GM23338 (cell line): ENCODE measurements at places on chromosomes 7 and 10. TPM values are rescaled to one million over a fixed set of nuclear protein-coding genes. Genes with fewer than 3 reads are reported as not detected.

DNA sequence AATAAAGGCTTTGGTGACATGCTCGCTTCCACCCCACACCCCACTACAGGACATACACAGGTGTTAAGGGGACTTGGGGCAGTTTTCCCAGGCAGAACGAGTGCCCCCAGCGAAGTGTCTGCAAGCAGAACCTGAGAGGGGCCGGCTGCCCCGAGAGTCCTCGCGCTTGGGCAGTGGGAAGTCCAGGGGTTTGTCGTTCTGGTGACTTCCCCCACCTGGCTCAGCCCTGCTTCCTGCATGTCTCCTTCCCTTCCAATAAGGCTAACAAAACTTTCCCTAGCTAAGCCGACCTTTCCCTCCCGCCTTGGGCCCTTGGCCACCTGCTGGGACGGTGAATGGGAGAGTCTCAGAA, 916 bp downstream of the VWA2 start:
- DNase-seq: peak; percentile 46

HSPA12A gene
- 5.2 and 6.3 TPM in 2 replicates for total RNA-seq

SLC26A3 gene
- total RNA-seq: not detected in 2 replicates

DNA sequence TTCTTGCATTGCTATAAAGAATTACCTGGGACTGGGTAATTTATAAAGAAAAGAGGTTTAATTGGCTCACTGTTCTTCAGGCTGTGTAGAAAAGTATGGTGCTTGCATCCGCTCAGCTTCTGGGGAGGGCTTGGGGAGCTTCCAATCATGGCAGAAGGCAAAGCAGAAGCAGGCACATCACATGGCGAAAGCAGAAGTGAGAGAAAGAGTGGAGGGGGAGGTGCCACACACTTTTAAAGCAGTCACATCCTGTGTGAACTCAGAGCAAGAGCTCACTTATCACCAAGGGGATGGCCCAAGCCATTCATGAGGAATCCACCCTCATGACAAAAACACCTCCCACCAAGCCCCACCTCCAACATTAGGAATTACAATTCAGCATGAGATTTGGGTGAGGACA, 303.5 kb downstream of the OTUD1 start:
- DNase-seq: no peak

- no peak for DNase-seq
Measured at GRCh38 chr7:42765931-42766330, 145.9 kb downstream of the C7orf25 start.

GRCh38 chr7:22179442-22179879, 177.5 kb downstream of the RAPGEF5 start:
- DNase-seq: no peak

PGAM2 gene
- total RNA-seq: 0.78 and 2.9 TPM in 2 replicates

LIPF gene
- total RNA-seq: not detected in 2 replicates

DNA sequence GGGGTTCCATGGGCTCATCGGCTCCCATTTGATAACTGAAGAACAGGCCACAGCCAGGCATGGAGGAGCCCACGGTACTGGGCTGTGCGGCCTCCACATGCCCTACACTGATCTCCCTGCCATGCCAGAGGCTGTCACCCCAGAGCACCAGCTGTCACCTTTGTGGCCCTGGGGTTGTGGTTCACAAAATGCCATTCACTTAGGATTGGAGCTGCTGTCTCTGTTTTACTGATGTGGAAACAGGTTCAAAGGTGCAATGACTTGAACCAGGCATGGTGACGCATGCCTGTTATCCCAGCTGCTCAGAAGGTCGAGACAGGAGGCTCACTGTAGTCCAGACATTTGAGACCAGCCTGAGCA, 4.3 kb upstream of the UPK3B start:
- no peak for DNase-seq

GRCh38 chr10:123140983-123141390, 5.2 kb downstream of the HMX3 start:
- no peak for DNase-seq

AKR1C4 gene
- not detected in 2 replicates for total RNA-seq

DNA sequence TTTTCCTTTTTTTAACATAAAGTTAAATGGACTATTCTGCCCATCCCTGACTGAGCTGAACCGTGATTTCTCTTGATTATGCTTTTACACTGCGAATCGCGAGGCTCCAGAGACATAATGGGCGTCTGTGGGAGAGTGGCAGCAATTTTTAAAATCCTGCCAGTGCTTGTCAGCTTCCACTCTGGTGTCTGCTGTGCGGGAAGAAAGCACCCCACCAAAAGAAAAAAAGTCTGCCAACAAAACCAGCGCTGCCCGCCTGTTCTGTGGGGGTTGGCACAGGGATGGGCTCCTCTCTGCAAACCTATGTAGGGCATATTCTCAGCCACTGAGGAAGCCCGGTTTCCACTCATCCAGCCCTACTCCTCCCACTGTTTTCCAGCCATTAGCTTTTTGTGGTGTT, 592.3 kb upstream of the GALNT17 start:
- DNase-seq: no peak

GLRX3 gene
- total RNA-seq: 141 and 146 TPM in 2 replicates

PRR15 gene
- 15.5 and 17.4 TPM in 2 replicates for total RNA-seq

DNA sequence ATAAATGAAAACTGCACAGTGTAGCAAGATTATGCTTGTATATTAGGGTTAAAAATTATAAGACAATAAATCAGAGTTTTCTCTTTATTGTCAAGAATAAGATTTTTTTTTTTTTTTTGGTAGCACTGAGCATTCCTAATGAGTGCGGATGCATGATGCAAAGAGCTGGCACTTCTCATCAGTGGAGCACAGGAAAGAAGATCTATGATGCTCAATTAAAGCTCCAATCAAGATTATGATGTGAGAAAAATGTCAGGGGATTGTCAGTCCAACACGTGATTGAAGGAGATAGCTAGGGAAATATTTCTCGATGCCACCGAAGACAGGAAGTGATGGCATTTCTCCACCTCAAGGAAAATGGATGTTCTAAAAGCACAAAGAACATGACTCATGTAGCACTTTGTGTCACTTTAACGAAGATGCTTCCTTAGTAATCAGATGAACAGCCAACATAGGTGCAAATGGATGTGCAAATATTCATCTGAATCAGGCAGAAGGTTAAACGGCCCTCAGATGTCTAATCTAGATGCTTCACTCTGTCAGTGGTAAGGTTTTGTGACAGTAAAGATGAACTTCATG, 240.9 kb downstream of the THSD7A start:
- no peak for DNase-seq

DNA sequence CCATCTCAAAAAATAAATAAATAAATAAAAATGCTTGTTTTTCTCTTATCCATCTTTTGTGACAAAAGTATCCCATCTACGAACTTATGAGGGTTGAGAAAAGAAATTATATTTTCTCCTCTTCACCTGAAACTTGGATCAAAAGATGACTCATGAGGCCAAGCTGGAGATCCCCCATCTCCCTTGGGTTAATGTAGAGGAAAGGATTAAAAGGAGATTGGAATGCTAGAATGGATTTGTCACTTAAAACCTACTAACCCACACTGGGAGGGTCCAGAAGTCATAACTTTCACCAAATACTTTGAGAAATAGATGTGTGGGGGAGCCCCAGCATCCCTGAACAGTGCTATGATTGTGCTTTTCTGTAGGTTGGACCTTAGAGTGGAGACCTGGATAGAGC, 46.3 kb upstream of the PIK3CG start:
- DNase-seq: no peak

PPP1R3C gene
- 1.6 and 1.8 TPM in 2 replicates for total RNA-seq

DNA sequence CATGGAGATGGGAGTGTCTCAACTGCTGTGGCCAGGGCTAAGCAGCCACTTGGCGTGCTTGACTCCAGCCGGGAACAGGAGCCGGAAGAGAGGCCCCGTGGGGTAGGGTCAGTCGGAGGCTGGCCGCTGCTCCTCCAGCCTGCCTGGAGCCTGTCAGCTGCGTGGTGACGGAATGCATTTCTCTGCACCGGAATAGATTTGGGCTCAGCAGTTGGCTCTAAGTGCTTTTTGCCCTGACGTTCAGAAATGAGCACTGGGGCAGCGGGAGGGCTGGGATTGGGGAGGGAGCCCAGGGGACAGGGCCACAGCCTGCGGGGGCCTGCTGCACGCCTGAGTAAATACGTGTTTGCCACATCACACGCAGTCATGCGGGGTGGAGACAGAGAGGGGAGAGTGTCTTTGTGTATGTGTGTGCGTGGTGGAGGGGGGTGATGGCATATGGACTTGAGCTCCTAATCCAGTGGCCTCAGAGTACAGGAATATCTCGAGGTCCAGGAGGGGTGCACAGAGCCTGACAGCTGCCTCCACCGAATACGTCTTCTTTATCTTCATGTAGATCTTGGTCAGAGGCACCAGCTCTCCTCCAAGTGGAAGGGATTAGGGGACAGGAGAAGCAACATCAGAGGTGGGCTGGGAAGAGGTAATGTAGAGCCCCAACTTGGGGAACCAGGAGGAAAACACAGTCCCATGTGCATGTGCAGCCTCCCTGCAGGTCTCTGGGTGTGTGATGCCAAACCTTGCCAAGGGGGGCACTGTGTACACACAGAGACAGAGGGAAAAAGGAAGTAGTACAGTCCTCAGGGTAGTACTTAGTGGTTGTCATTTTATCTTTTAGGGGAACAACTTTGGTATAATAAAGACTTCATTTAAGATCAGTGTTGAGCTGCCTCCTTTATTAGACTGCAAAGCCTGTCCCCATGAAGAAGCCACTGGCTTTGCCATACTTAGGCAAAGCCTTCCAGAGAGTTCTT, 151.4 kb downstream of the CDH23 start:
- DNase-seq: no peak

GRCh38 chr10:19935176-19935575, 118.9 kb downstream of the PLXDC2 start:
- no peak for DNase-seq

DNA sequence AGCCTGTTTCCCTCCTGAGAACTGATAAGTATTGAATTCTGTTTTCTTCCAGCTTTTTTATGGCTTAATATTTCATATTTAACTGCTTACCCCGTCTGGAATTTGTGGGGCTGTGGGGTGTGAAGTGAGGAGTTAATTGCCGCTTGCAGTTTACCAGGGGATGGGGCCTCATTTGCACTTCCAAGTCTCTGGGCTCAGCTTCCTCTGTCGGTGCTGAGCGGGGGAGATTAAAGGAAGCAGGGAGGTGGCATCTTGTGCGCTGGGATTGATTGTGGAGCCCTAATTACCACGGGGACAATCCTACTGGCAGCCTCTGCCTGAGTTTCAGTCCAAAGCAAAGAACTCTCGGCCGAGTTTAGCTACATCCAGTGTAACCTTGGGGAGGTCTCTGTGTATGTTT, 33.4 kb downstream of the ELFN1 start:
- DNase-seq: peak; percentile 42

DNA sequence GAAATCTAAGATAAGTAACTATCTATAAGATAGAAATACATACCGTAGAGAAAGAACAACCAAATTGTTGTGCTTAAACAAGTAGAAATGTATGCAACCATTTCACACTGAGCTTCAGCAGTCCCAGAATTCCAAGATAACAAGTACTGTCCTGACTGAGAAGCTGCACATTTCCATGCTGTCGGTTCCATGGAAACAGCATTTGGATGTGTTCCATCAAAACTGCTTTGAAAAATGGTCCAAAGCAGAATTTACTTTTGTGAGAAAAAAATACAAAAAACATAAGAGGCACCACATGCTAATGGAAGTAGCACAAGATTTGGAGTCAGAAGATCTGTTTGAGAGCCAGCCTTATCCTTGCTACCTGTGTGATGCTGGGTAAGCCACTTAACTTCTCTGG, 92.6 kb downstream of the MTERF1 start:
- DNase-seq: no peak

- DNase-seq: no peak
Measured at GRCh38 chr10:36202881-36203280, 560.8 kb upstream of the FZD8 start.

GRCh38 chr10:71576842-71577241, 142.7 kb downstream of the C10orf105 start:
- DNase-seq: no peak

CCDC136 gene
- total RNA-seq: 39.9 and 55.7 TPM in 2 replicates

DNA sequence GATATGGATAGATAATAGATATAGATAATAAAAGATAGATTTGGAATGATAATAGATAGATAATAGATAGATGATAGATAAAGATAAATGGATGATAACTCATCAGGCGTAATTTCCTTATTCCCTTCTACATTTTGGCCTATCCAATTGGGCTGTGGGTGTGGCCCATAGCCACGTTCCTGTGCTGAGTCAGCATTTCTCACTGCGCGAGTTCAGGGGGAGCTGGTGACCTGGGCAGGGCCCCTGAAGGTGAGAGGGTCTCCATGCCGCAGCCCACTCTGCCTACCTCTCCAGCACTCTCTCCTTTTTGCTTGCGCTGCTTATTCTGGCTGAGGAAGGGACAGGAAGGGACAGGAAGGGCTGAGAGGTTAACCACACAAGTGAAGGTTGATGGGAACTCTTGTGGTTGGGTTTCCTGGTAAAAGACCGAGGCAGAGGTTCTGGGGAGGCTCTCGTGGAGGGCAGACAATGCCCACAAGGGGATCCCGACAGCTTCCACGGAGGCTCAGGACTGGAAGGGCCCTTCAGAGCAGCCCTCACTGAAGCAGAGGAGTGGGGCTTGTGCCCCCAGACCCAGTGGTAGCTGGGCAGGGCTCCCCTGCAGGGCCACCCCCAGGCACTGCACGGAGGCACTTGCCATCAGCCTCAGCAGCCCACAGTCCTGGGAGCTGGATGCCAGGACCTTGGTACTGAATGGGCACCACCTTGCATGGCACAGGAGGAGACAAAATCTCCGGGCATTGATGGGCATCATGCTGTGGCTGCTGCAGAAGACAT, 247.3 kb upstream of the PITRM1 start:
- DNase-seq: no peak

DNA sequence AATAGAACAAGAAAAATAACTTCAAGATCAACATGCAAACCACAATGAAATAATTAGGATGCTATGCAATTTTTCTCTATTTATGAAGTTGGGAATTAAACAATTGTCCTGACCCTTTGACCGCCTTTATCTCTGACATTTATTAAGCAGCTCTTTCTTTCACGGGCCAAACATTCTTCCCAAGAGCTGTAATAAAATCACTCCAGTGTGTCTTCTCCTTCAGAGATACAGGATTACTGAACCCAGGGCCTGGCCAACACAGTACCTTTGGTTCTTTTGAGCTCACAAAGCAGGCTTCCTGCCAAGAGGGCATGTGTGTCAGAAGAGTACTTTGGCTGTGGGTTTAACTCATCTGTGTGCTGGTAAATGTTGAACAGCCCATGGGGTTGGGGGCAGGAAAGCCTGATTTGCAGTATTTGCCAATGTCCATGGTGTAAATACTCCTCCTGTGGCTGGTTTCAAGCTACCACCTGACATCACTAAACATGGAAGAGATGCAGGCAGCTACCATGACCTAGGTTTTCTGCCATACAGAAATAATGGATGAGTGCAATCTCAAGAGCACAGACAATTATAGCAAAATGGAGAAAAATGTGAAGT, 121.7 kb downstream of the FANK1 start:
- no peak for DNase-seq

- DNase-seq: peak; percentile 72
Measured at GRCh38 chr7:8146788-8147413, 115.1 kb downstream of the ICA1 start.

DNA sequence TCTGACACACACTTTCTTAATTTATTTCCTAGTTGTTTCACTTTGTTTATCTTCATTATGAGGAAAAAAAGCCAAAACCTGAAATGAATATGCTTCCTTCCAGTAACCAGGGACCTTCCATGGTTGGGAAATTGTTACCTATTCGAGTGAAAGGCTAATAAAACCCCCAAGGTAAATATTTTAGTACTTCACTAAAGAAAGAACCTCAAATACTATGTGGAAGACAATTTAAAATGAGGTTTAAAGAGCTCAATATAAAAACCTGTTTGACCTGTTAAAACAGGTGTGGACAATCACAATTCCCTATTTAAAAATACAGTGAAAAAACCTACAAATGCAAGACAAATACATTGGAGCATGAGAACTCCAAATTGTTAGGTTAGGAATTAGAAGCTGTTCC, 192.6 kb downstream of the CFTR start:
- no peak for DNase-seq

SLIT1 gene
- total RNA-seq: 1.7 and 2.0 TPM in 2 replicates

GRCh38 chr10:35388197-35388596, 51.9 kb downstream of the CCNY start:
- DNase-seq: no peak

STAG3 gene
- 3.4 and 4.6 TPM in 2 replicates for total RNA-seq
